ENCODE measurements at places on chromosomes 3 and 15.

GRCh38 chr15:38154837-38155236 is 97.8 kb upstream of the SPRED1 start:
- DNase-seq = no peak

DNA sequence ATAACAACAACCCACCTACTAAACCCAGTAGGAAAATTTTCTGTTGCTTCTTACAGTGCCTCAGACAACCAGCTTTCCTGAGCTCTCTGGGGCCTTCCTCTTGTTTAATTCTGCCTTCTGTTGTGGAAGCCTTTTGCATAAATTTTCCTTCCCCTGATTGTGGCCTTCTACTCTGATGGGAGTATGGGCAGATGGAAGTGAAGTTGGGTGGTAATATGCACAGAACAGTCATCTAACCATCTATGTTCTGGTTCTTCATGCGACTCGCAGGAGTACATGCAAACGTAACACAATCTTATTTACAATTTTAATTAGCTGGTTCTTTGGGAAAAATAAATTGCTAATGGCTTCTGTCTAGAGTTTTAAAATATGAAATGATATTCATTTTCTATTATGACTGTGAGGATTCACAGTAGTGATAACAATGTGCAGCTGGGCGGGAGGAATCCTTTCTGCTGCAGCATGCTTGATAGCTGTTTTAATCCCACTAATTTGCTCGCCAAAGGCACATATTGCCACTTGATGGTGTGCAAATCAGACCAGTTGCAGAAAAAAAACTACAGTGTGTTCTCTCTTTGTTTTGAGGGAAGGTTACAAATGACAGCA is 311.5 kb upstream of the ROPN1 start:
- no peak for DNase-seq

- DNase-seq = no peak
Observed at GRCh38 chr3:71825551-71826283, 40.8 kb upstream of the PROK2 start.

DNA sequence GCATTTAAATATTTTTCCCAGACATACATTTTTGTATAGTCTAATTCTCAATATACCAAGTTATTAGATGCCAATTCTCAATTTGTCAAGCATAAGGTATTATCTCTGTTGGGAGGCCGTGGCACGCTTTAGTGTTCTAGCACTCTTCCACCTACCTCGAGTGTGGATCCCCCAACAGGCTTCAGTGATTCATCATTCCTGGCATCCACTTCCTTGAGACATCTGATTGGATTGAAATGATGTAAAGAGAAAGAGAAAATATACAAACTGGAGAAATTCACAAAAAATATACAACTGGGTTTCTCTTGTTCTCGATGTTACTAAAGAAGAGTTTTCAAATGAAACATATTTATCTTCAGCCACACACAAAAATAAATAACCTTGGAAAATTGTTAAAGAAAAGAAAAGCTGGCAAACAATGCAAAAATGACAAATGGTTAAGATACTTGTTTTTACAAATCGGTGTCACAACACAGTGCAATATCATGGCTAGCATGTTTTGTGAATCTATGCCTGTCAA is 218.0 kb upstream of the CDIN1 start:
- DNase-seq = no peak

DNA sequence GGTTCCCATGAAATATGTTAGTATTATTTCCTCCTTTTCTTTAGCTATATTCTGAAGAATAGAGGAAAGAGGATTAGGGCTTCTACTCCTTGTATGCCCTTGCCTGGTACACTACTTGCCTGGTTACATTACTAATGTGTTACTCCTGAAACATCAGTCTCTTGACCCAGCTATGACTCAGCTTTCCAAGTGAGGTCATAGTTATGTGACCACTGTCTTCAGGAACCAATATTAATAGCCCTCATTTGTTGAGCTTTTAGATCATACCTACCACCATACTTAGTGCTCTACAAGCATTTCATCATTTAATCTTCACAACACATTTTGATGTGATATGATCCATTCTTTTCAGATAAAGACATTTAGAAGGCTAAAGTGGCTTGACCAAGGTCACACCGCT is 60.3 kb downstream of the CMSS1 start:
- no peak for DNase-seq

DNA sequence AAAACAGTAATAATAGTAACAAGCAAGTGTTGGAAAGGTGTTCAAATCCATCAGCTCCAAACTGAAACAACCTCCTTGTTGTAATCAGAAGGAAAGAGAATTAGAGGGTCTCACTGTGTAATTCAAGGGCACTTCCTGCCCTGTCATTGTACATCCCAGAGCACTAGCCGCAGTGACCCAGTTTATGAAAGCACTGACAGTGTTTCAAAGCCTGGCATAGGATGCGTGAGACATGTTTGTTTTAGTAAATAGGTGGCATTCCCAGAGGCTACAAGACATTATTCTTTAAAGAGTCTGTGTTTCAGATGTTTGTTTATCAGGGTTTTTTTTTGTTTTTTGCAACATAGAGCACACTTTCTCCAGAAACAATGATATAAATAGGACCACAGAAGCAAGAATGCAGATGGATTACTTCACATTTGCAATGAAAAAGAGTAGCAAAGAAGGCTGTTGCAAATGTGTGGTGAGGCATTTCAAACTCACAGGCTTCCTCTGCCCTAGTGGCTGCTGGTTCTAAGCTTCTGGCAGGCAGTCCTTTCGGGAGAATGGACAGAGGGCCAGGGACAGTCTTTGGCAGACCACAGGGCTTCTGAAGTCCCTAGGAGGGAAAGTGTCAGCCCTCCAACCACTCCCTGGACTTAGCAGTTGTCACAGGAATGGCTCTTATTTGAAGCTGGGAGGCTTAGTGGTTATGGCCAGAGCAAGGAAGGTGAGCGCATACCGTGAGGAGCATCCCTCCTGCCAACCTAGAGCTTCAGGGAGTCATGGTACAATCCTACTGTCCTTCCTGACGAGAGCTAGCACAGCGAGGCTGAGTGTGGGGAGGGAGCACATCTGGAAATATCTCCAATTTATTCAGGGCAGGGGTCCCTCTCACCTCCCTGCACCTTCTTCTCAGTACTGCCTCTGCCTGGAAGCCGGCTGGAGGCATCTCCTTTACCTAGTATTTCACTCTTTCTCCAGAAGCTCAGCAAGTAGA is 31.4 kb upstream of the TIPARP start:
- no peak for DNase-seq

GRCh38 chr3:157204431-157204830 is 44.5 kb upstream of the CCNL1 start:
- no peak for DNase-seq

DNA sequence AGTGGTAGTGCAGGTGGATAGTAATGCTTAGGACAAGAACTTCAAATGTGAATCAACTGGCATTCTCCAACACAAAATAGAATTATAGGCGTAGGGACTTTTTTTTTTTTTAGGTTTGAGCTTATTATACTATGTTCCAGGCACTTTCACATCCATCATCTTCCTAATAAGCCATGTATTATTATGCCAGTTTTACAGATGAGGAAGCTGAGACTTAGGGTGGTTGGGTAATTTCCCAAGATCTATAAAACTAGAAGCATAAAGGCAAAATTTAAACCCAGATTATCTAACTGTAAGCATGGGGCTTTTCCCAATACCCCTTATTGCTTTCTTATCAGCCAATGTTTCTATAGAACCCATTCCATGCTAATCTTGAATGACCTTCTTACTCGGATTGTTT is 75.1 kb upstream of the ETV5 start:
- no peak for DNase-seq

DNA sequence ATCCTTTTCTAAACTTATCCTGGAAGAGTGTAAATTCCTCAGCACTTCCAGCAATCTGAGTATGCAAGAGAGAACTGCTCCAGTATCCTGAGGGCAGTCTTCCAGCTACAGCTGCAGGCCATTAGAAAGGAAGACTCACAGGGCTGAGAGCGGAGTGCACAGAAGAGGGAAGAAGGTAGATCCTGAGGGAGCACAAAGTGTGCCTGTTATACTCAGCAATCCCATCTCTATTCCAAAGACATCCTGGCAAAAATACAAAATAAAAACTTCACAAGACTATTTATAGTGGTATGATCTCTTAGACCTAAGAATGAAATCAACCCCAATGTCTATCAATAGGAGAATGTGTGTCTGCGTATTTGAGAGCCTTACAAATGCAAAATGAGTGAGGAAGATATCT is 292.0 kb downstream of the ZIC1 start:
- DNase-seq = no peak

DNA sequence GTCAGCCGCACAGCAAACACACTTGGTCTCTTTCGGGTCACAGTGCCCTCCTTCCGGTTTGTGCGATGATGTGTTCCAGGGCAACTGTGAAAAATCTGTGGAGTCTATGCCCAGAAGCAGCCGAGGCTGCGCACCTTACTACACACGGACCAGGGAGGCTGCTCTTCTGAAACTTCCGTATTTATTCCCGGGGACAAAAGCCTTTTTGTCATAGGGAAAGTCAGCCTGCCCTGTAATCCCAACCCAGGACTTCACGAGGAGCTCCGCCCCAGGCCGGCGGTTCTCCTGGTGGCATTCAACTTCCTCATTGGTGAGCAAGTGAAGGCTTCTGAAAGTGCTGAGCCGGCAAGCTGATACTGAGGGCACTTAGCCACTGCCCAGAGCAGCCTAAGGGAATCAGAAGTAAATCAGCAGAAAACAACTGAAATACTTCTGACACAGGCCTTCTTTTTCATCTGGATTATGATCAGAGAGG is 126.5 kb downstream of the FMN1 start:
- peak; percentile 2 for DNase-seq

Data from naive B cell (primary cell).